ENCODE measurements at places on chromosomes 11 and 22.

DNA sequence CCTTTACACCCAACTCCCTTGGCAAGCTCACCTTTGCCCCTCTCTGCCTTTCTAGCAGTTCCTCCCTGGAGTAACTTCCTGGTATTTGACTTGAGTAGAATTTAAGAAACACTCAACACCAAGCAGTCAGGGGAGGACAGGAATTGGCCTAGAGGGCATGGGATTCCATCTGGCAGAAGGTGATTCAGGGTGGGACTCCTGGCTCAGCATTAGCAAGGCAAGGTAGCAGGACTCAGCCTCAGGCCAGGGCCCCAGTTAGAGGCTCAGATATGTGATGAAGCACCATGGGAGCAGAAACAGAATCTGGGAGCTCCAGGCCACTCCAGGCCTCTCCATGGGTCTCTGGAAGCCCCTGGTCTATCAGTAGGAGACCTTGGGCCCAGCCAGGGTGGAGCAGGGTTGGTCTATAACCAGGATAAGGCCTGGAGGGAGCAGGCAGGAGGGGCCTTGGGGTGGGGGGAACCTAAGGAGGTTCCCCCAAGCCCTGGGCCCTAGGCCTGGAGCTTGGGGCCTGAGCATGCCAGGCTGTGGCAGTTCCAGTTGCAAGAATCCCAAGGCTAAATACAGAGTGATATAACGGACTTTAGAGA, 148.2 kb downstream of the PARVA start:
- no peak for DNase-seq

DNA sequence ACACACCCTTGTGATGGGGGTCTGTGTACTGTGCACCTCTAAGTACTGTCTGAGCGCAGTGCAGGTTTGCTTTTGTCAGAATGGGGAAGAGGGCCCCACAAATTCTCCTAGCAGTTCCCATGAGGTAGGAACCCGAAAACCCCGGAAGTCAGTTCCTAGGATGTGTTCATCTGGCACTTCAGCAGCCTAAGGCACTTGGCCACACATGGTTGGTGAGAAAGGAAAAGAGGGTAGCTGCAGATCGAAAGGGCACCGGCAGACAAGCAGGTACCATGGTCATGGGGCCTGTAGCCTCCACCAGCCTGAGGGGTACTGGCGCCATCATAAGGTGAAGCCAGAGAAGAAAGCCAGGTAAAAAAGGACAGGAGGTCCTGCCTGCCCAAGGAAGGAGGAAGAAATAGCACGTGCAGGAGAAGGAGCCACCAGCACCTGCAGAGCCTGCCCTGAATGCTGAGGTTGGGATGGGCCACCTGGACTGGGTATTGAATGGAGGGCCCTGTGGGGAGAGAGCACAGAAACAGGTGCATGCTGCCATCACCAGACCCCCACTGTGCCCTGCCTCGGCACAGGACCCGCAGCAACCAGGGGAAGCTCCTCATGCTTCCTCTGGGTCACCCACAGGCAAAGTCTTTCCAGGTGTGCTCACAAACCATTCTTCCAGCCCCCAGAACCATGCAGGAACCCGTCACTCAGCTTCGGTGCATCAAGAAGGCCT, 8.1 kb upstream of the CASTOR1 start:
- DNase-seq, result no peak

DNA sequence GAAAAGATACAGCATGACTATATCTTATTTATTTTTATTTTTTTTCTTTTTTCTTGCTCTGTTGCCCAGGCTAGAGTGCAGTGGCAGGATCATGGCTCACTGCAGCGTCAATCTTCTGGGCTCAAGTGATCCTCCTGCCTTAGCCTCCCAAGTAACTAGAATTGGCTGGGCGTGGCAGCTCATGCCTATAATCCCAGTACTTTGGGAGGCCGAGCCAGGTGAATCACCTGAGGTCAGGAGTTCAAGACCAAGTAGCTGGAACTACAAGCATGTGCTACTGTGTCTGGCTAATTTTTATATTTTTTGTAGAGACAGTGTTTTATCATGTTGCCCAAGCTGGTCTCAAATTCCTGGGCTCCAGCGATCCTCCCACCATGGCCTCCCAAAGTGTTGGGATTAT, 28.3 kb upstream of the CCDC134 start:
- DNase-seq, result no peak

GRCh38 chr11:47659276-47659675, 16.9 kb upstream of the MTCH2 start:
- no peak for DNase-seq

DNA sequence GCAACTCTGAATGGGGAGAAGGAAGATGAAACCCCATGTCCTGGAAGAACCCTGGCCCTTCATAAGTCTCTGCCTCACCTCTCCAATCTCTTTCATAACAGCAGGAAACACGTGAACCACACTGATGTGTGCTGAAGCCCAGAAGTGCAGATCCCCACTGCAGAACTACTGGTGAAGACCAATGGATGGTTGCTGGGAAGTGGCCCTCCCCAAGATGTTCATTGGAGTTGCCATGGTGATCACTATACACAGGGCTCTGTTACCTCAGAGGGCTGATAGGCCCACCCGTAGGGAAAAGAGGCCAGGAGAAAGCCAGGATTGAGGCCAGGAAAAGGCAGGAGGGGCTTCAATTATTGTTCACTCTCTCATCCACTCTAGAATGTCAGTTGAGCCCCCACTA, 11.6 kb downstream of the TST start:
- DNase-seq, result no peak
